ENCODE measurements at places on chromosomes 2 and 18. TPM values are rescaled to one million over a fixed set of nuclear protein-coding genes. Genes with fewer than 3 reads are reported as not detected.

The ERBB4 gene
- total RNA-seq, result 0.04 TPM

The ADGRF3 gene
- total RNA-seq, result 0.02 TPM

The SETBP1 gene
- total RNA-seq, result 2.7 TPM

The SPRED2 gene
- 8.6 TPM for total RNA-seq

The GPR45 gene
- not detected for total RNA-seq

The TMEM214 gene
- 37.8 TPM for total RNA-seq

The TTR gene
- not detected for total RNA-seq

The COL4A3 gene
- not detected for total RNA-seq

The SIX3 gene
- total RNA-seq, result not detected

The HOXD4 gene
- not detected for total RNA-seq

The CASP8 gene
- 27.2 TPM for total RNA-seq

The NR4A2 gene
- total RNA-seq, result 0.70 TPM

The COPS8 gene
- total RNA-seq, result 217 TPM

The ALPP gene
- total RNA-seq, result 1.5 TPM

The CRYGD gene
- total RNA-seq, result not detected

The COL3A1 gene
- 70.4 TPM for total RNA-seq

The PLB1 gene
- 0.10 TPM for total RNA-seq
